T-helper 1 cell treated with Interleukin-12 subunit alpha and Interleukin-12 subunit beta and Interleukin-4 antibody, amounts not matched to agents 30 ng/mL and 1 ng/mL, for 36 hours (primary cell): ENCODE measurements at places on chromosomes 1 and 21. TPM values are rescaled to one million over a fixed set of nuclear protein-coding genes. Genes with fewer than 3 reads are reported as not detected.

C1QTNF12 gene
- 1.5 and 3.5 TPM in 2 replicates for total RNA-seq

HPCA gene
- not detected in 2 replicates for total RNA-seq

PNRC2 gene
- total RNA-seq: 127 and 154 TPM in 2 replicates

C1orf115 gene
- total RNA-seq: 0.32 and 0.37 TPM in 2 replicates

RGS16 gene
- total RNA-seq: 35.7 and 37.8 TPM in 2 replicates

UBE2J2 gene
- 85.1 and 87.7 TPM in 2 replicates for total RNA-seq
